ENCODE measurements at places on chromosomes 11 and 22.

- DNase-seq, result no peak
Measured at GRCh38 chr11:76629853-76630599, 40.5 kb downstream of the LRRC32 start.

DNA sequence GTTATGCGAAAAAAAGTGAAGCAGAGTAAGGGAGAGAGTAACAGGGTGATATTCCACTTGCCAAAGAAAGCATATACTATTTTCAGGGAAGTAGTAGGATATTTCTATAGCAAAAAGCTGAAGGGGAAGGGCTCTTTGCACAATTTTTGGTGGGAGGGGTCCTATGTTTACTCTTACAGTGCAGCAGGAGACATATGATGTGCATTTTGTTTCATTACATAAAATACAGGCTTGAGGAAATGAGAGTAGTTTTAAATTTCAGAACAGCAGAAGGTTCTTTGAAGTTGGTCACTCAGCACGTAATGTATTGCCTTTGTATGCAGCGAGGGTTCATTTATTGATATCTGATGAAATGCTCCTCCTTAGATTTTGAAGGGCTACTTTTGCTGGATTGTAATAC is 3.1 kb upstream of the PIK3IP1 start:
- no peak for DNase-seq

- DNase-seq, result no peak
Measured at GRCh38 chr11:46693597-46694012, 6.8 kb downstream of the ARHGAP1 start.

GRCh38 chr22:23700706-23701105 is 9.9 kb downstream of the RGL4 start:
- DNase-seq, result no peak

DNA sequence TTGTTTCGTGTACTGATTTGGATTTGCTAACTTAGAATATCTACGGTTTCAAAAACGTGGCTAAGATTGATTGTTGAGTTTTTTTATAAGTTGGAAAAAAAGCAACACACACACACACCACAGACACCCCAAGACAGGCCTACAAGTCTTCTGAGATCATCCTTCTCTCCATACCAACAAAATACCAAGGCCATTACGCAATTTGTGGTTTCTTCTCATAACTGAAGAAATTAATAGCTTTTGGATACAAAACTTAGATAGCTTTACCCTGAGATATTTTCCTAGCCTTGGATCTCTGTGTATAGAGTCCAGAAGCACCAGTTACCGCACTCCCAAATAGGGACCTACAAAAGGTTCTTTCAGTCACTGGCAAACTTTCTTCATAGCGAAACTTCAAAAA is 113.6 kb downstream of the SIK3 start:
- DNase-seq, result no peak

DNA sequence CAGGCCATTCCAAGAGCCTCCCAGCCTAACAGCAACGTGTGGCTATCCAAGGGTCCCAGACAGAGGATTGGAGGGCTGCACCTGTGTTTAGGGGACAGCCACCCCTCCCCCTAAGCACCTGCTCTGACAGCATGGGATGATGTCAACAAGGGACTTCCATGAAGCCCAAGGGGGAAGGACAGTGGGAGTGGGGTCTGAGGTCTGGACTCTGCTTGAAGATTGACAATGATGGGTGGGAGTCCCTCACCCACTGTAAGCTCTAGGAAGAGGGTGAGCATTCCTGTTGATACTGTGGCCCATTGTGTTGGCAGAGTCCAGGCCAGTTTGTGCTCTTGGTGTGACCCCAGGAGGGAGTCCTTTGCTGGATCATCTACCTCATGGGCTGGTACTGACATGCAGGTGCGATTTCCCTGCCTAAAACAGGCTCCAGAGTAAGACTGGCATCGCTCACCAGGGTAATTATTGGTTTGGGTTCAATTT is 46.9 kb upstream of the TUB start:
- DNase-seq, result no peak

- no peak for DNase-seq
Measured at GRCh38 chr11:109229682-109230081, 192.3 kb upstream of the C11orf87 start.

DNA sequence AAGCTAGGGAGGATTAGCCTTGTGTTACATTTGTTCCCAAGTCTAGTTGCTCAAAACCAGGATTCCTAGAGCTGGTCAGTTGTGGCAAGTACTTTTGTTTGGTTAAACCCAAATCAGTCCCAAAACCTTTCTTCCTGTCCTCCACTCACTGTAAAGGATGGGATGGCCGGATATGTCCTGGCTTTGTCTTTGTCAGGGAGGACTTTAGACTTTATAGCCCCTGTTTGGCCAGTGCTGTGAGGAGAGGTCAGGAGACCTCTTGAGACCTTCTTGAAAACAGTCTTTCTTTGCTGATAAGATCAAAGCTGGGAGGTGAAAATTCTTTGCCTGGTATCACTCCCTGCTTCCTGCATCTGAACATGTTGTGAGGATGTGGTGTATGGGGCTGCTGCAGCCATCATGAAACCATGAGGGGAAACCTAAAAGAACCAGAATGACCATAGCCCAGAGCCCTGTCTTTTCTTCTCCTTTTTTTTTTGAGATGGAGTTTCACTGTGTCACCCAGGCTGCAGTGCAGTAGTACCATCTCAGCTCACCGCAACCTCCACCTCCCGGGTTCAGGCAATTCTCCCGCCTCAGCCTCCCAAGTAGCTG is 43.6 kb upstream of the FTH1 start:
- no peak for DNase-seq

- no peak for DNase-seq
Measured at GRCh38 chr22:23282516-23282915, 102.2 kb downstream of the BCR start.
